SK-N-SH treated with all-trans-retinoic acid at 6 μM for 48 hours (cell line): ENCODE measurements at places on chromosomes 6 and 20.

DNA sequence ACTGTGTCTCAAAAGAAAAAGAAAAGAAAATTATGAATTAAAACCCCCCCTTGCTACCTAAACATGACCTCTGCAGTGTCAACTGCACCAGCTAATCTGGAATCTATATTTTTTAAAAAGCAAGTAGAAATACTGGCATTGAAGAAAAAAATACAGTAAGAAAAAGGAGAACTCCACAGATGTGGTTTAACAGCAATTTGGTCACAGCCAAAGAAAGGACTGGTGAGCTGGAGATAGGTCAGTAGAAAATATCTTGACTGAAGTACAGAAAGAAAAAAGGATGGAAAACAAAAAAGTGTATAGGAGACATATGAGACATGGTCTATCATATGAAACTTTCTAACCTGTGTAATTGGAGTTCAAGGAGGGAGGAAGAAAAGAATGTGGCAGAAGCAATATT is 44.1 kb upstream of the ERVFRD-1 start:
- ATAC-seq: no peak

- ATAC-seq: no peak
Observed at GRCh38 chr20:24771542-24772061, 177.5 kb upstream of the CST7 start.

DNA sequence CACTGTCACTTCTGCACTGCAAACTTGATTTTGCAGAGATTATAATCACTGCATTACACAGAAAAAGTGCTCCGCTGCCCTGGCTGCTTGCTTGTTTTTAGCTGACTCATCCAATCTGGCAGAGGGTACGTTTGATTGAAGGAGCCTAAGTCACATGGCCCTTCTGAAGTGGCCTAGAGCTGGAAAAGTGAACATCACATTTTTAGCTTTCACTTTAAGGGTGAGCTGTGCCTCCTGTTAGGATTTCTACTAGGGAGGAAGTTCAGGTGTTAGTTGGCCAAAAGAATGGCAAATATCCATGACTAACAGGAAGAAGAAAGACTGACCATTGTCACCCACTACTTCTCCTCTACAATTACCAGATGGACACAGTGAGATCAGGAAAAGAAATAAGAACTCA is 889.1 kb upstream of the MAP3K7 start:
- peak; percentile 56; the same call in 2 of the 3 replicates for ATAC-seq

GRCh38 chr6:112027942-112028674 is 25.8 kb upstream of the CCN6 start:
- ATAC-seq: no peak

GRCh38 chr6:36968266-36968977 is 13.9 kb downstream of the PI16 start:
- no peak for ATAC-seq
